Right lobe of liver (tissue), 6 donors: ENCODE measurements at places on chromosomes 6 and 20.

GRCh38 chr6:138517635-138518034 is 18.3 kb upstream of the NHSL1 start:
- H3K27me3 ChIP-seq = no peaks in the 10 kb centered on the region
- H3K4me1 ChIP-seq = peaks cover 7% of the 10 kb centered on the region
- no peak overlapping the region for H3K4me3 ChIP-seq

DNA sequence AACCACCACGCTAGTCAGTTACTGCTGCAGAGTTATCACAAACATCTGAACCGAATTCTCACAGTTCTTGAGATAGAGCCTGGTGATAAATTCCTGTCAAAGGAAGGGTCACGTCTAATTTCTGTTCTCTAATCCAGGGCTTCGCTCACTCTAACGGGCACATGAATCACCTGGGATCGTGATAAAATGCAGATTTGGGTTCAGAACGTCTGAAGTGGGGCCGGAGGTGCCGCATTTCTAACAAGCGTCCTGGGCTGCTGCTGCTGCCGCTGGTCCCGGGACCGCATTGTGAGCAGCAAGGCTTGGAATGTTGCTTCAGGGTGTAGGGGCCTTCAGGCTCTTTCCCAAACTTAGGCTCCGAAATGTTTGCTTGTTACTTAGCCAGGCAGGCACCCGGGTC is 264.1 kb downstream of the CDC5L start:
- H3K27me3 ChIP-seq = no peaks in the 10 kb centered on the region
- no peak overlapping the region for H3K27ac ChIP-seq
- no peaks in the 10 kb centered on the region for H3K4me1 ChIP-seq
- no peak for DNase-seq
- H3K36me3 ChIP-seq = no peaks in the 10 kb centered on the region

DNA sequence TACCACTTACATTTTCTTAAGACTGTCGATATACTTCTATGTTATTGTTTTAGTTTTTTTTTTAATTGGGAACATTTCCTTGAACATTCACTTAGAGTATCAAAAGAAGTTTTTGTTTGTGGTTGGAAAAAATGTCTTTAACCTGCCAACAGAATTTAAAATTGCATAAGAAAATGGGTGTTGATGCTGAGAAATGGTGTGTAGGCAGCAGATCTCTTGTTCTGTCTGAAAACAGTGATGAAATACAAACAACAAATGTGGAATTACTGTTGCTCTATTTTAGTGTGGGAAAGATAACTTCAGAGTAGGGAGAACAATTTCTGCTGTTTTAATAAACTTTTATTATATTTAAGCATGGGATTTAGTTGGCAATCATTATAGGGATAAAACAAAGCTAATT is 293.5 kb downstream of the CDKAL1 start:
- H3K27me3 ChIP-seq = no peaks in the 10 kb centered on the region
- DNase-seq = no peak
- H3K4me1 ChIP-seq = no peaks in the 10 kb centered on the region

DNA sequence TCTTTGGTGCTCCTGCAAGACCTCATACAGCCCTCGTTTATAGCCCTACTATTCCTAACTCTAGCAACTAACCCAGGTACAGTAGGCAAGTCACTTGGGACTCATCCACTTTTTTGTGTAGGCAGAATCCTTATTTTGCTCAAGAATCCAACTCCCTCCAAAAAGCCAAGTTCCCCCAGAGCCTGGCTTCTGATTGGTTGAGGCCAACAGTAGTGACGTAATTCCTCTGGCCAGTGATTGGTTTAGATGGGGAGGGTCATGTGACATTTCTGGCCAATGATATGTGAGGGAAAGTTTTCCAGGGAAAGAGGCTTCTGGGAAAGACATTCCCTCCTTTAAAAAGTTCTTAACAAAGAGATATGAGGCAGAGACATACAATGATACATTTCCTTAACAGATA is 32.1 kb downstream of the KIAA1755 start:
- H3K27ac ChIP-seq = no peak overlapping the region
- DNase-seq = no peak
- no peaks in the 10 kb centered on the region for H3K4me1 ChIP-seq
- H3K4me3 ChIP-seq = no peak overlapping the region

DNA sequence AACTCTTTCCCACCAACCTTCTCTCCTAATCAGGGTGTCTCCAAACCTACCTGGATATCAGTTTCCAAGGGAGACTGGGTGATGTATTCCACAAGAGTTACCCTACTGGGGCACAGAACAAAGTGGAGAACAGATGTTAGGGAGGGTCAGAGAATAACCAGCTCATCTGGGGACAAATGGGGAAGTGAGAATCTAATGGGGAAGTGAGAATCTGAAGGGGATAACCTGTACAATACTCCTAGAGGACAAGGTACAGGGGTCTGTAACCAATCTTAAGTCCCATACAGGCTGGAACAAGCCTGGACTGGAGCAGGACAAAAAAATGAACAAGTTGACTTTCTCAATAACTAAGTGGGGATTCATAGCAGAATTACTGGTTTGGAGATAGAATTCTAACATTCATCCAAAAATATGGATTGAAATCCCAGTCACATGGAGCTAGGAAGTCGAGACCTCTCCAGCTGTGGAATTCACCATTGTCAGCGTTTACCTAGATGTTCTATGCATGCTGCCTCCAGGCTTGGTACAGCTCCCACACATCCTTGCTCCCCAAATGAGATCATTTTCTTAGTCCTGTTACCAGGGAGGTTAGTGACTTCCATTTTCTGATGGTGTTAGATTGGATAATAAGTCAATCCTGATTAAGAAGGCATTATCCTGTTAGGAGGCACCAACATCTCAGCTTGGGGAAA is 214.8 kb upstream of the MOCS1 start:
- H3K4me3 ChIP-seq = no peak overlapping the region
- H3K27ac ChIP-seq = no peak overlapping the region
- no peak for DNase-seq
- H3K36me3 ChIP-seq = no peaks in the 10 kb centered on the region

DNA sequence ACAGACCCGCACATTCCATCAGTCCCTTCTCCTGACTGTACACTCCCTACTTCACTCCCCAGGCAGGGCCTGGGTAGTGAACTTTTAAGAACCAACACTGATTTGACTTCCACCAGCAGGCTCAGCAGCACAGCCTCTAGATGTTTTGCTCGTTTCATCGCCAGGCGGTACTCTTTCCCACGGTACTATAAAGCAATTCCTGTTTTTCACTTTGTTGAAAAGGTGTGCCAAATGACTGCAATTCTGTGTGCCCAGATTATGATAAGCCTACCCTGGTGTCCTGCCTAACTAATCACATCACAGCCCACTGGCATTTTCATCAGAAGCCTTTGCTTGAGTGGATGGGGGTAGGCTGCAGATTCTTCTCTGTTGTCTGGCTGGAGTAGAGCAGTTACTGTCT is 12.9 kb upstream of the WTAP start:
- DNase-seq = no peak
- no peak overlapping the region for H3K4me3 ChIP-seq
- no peak overlapping the region for H3K27ac ChIP-seq
- H3K4me1 ChIP-seq = peaks cover 29% of the 10 kb centered on the region
- no peaks in the 10 kb centered on the region for H3K27me3 ChIP-seq

DNA sequence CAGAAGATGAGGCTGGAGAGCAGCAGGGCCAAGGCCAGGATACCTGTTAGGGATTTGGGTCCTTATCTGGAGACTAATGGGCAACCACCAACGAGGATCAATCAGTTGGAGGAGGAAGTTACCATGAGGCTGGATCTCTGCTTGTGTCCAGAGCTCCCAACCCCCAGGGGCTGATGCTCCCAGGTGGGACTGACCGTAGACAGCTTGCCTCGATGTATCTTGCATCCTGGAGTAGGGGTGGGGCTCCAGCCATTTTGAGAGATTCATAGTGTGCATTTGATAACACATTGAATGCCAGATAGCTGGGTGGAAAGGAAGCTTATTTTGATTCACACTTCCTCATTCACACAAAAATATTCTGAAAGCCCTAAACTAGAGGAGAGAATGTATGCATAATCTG is 4.6 kb upstream of the RFPL4B start:
- H3K36me3 ChIP-seq = no peaks in the 10 kb centered on the region
- no peak overlapping the region for H3K27ac ChIP-seq
- H3K4me1 ChIP-seq = no peaks in the 10 kb centered on the region
- H3K27me3 ChIP-seq = no peaks in the 10 kb centered on the region

- H3K36me3 ChIP-seq = peaks cover 2% of the 10 kb centered on the region
- no peak overlapping the region for H3K4me3 ChIP-seq
- H3K4me1 ChIP-seq = no peaks in the 10 kb centered on the region
- H3K27ac ChIP-seq = no peak overlapping the region
These were observed 153.0 kb downstream of the REV3L start for GRCh38 chr6:111329882-111330633.

DNA sequence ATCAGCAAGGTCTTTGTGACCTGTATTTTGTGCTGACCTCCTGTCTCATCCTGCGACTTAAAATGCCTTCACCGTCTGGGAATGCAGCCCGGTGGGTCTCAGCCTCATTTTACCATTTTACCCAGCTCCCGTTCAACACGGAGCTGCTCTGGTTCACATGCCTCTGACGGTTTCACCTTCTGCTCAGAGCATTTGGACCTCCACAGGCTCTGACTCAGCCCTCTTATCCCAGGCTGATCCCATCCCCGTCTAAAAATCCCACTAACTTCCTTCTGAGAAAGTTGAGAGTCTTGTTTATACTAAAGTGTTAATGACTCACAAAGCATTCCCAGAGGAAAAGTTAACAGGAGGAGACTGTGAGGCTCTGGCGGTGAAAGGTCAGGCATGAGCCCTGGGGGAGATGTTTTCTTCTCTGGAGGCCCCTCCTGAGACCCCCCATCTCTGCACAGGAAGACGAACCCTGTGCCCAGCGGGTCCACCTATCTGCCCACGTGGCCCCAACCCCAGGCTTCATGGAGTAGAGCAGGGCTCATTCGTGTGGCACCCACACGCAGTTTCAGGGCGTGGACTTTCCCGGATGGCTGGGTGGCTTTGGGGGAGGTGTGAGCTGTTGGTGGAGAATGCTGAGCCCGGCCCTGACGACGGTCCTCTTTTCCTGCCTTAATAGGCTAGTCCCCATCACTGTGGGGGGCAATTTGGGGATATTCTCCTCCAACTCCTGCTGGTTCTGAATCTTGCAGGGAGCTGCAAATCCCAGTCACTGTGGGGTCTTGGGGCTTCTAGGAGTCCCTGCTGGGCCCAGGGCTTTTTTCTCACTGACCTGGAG is 3.3 kb upstream of the BIRC7 start:
- no peak overlapping the region for H3K4me3 ChIP-seq
- H3K36me3 ChIP-seq = no peaks in the 10 kb centered on the region

- DNase-seq = peak; percentile 62
- H3K4me3 ChIP-seq = no peak overlapping the region
- no peak overlapping the region for H3K27ac ChIP-seq
- no peaks in the 10 kb centered on the region for H3K4me1 ChIP-seq
These were observed 133.5 kb downstream of the TBC1D7 start for GRCh38 chr6:13194852-13195251.

- H3K4me1 ChIP-seq = peaks cover 36% of the 10 kb centered on the region
- DNase-seq = peak; percentile 68
- no peak overlapping the region for H3K27ac ChIP-seq
- no peaks in the 10 kb centered on the region for H3K36me3 ChIP-seq
- H3K4me3 ChIP-seq = no peak overlapping the region
- no peaks in the 10 kb centered on the region for H3K27me3 ChIP-seq
These were observed 7.1 kb downstream of the MAP3K5 start for GRCh38 chr6:136784910-136785746.

DNA sequence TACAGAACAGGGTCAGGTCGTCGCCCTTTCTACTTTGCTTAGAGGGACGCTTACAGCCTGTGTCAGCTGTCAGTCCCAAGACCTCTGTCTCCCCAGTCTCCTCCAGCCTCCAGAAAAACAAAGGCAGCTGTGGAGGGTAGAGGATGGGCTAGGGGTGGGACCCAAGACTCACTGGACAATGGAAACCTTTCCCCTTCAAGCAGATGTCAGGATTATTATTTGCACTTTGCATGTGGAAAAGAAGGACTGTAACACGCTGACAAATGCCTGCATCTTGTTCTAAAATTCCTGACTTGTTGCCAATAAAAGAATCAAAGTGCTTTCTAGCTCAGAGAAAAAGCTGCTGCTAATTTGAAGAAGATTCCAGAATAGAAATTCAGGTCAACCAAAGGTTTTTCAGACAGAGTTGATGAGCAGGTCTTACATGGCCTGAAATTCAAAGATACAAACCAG is 58.7 kb downstream of the SNX5 start:
- no peak overlapping the region for H3K4me3 ChIP-seq
- DNase-seq = no peak
- H3K27me3 ChIP-seq = no peaks in the 10 kb centered on the region
- no peaks in the 10 kb centered on the region for H3K4me1 ChIP-seq
- H3K36me3 ChIP-seq = no peaks in the 10 kb centered on the region
- H3K27ac ChIP-seq = peak overlapping the region; percentile 83

DNA sequence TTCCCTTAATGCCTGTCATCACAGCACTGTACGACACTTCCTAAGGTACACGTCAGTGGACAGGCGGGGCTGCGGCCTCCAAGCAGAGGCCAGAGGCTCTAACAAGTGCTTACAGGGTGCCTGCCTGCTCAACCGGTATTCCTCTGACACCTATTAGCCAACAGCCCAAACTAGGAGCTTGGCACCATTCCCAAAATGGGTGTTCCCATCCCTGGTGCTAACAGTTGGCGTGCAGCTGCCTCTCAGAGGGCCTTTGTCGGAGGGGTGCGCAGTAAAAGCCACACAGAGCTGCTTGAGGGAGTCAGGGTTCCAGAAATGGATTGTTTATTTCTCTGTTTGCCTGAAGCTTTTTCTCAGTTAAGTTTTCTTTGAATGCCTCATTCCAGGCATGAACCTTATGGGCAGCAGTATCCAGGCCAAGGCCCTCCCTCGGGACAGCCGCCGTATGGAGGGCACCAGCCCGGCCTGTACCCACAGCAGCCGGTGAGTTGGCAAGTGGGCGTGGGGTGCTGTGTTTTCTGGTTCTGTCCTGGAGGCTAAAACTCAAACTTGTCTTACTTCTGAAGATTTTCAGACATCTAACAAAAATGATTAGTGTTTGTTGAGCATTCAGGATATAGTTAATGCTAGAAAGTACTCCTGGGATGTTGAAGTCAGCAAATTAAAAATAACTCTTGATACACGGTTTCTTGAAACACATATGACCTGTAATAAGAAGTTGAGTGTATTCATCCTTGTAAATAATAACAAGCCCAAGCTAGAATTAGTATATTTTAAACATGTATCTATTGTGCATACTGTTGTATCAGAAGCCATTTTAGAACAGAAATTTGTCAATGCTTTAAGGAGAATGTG is 124.7 kb downstream of the TMEM242 start:
- H3K4me1 ChIP-seq = no peaks in the 10 kb centered on the region
- H3K4me3 ChIP-seq = no peak overlapping the region
- no peak for DNase-seq
- H3K36me3 ChIP-seq = peaks cover 48% of the 10 kb centered on the region
- no peaks in the 10 kb centered on the region for H3K27me3 ChIP-seq
- H3K27ac ChIP-seq = no peak overlapping the region

DNA sequence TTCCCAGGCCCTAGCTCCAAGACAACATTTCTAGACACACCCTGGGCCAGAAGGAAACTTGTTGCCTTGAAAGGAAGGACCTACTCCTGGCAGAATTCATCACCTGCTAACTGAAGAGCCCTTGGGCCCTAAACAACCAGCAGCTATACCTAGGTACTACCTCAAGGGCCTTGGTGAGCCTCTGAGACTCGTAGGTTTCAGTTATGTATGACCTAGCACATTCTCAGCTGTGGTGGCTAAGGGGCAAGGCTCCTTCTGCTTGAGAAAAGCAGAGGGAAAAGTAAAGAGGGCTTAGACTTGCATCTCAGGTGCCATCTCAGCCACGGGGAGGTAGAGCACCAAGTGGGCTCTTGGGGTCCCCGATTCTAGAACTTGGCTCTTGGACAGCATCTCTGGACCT is 132.3 kb upstream of the NHSL1 start:
- H3K27ac ChIP-seq = no peak overlapping the region
- DNase-seq = no peak
- no peaks in the 10 kb centered on the region for H3K4me1 ChIP-seq
- no peaks in the 10 kb centered on the region for H3K27me3 ChIP-seq
